ENCODE measurements at places on chromosomes 2 and 18. TPM values are rescaled to one million over a fixed set of nuclear protein-coding genes. Genes with fewer than 3 reads are reported as not detected.

KATNAL2 gene
- total RNA-seq: 1.8 TPM

ANKRD30BL gene
- total RNA-seq: 0.14 TPM

DNA sequence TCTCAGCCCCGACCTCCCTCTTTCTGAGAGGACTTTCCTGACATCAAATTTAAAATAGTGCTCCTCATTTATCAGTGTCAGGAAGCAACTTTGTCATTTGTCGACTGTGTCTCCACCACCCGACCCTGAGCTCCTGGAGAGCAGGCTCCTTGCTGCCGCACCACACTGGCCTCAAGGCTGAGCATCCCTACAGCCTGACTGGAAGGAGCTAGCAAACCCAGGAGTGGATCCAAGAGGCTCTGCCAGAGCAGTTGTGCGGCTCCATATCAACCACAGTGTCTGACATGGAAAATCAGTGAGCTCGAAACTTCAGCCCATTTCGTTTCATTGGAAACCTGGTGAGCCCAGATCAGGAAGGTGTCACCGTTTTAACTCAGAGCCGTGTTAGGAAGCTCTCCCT lies 125.2 kb downstream of the PTGR3 start:
- no peak for DNase-seq

DNA sequence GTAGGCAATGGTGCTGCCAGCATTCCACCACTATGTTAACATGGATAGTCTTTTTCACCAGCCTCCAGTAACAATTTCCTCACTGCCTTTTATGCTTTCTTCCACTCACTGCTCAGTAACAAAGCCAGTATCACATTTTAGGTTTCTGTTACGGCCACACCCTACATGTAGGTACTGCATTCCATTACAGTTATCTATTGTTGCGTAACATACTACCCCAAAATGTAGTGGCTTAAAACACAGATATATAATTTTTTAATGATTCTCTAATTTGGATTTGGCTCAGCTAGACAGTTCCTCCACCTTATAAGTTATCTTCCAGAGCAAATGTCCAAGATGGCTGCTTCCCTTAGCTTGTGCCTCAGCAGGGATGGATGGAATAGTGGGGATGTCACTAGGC lies 498.7 kb upstream of the ACVR2A start:
- DNase-seq: no peak

- DNase-seq: no peak
Observed at GRCh38 chr2:226720948-226721347, 78.7 kb downstream of the IRS1 start.

GRCh38 chr2:123935405-123935804 lies 89.7 kb upstream of the CNTNAP5 start:
- DNase-seq: no peak

- DNase-seq: no peak
Observed at GRCh38 chr2:63740943-63741342, 100.8 kb upstream of the UGP2 start.

- DNase-seq: no peak
Observed at GRCh38 chr2:72973566-72974435, 56.5 kb downstream of the EMX1 start.

DNA sequence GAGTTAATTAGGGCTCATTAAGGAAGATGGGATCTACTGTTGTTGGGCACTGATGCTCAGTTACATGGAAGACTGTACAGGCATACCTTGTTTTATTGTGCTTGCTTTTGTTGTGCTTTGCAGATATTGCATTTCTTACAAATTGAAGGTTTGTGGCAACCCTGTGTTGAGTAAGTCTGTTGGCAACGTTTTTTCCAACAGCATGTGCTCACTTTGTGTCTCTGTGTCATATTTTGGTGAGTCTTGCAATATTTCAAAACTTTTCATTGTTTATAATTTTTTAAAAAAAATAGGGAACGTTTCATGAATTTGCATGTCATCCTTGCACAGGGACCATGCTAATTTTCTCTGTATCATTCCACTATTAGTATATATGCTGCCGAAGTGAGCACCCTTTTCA lies 15.6 kb downstream of the PHLPP1 start:
- DNase-seq: no peak

NLRC4 gene
- 3.5 TPM for total RNA-seq

- no peak for DNase-seq
Observed at GRCh38 chr2:48221846-48222516, 308.0 kb upstream of the STON1 start.

DNA sequence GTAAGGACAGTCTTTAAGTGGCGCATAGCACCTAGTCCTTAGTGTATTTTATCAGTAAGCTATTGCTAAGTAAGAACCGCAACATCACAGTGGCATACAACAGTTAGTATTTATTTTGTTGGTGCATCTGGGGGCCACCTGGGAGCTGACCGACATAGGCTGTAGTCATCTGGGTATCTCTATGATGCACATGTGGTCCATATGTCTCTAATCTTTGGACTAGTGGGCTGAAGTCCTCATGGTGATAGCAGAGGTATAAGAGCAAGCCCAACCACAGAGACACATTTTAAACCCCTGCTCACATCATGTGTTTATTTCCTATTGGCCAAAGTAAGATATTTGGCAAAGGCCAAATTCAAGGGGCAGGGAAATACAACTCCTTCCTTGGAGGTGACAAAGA lies 2.9 kb downstream of the CAMKMT start:
- DNase-seq: no peak

DNA sequence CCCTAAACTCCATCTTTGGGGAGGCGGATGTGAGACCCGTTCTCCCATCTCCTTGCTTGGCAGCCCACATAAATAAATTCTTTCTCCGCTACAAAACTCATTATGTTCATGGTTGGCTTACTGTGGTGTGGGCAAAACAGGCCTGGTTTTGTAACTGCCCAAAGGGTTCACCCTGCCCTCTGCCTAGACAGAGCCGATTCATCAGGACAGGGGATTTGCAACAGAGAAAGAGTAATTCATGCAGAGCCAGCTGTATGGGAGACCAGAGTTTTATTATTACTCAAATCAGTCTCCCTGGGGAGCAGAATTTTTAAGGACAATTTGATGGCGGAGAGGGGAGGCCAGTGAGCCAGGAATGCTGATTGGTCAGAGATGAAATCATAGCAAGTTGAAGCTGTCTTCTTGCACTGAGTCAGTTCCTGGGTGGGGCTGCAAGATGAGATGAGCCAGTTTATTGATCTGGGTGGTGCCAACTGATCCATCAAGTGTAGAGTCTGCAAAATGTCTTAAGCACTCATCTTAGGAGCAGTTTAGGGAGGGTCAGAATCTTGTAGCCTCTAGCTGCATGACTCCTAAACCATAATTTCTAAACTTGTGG lies 8.4 kb upstream of the RNF125 start:
- DNase-seq: no peak

GNAL gene
- total RNA-seq: 16.9 TPM
